Endothelial cell (in vitro differentiated cells): ENCODE measurements at places on chromosomes 16 and 17. TPM values are rescaled to one million over a fixed set of nuclear protein-coding genes. Genes with fewer than 3 reads are reported as not detected.

- H3K27me3 ChIP-seq = peaks cover 10% of the 10 kb centered on the region
- H3K4me3 ChIP-seq = peak overlapping the region; percentile 88
- H3K4me1 ChIP-seq = peaks cover 52% of the 10 kb centered on the region
- DNase-seq = no peak
- peak overlapping the region; percentile 84 for H3K27ac ChIP-seq
- H3K36me3 ChIP-seq = peaks cover 17% of the 10 kb centered on the region
These were observed 7.6 kb downstream of the PRR29 start for GRCh38 chr17:64005734-64006167.

GRCh38 chr17:13002761-13003453 is 14.9 kb downstream of the ELAC2 start:
- no peak overlapping the region for H3K4me3 ChIP-seq
- H3K36me3 ChIP-seq = peaks cover 10% of the 10 kb centered on the region
- H3K27ac ChIP-seq = no peak overlapping the region
- peak; percentile 75 for DNase-seq
- no peaks in the 10 kb centered on the region for H3K27me3 ChIP-seq
- H3K4me1 ChIP-seq = no peaks in the 10 kb centered on the region

- peak overlapping the region; percentile 64 for H3K27ac ChIP-seq
- DNase-seq = no peak
- no peak overlapping the region for H3K4me3 ChIP-seq
- H3K36me3 ChIP-seq = peaks cover 15% of the 10 kb centered on the region
- peaks cover 10% of the 10 kb centered on the region for H3K4me1 ChIP-seq
These were observed 5.2 kb downstream of the NAGLU start for GRCh38 chr17:42541041-42541833.

Gene CARHSP1
- total RNA-seq = 127 TPM

- no peaks in the 10 kb centered on the region for H3K4me1 ChIP-seq
- no peaks in the 10 kb centered on the region for H3K36me3 ChIP-seq
- no peak overlapping the region for H3K4me3 ChIP-seq
- peak; percentile 96 for DNase-seq
- peaks cover 2% of the 10 kb centered on the region for H3K27me3 ChIP-seq
- H3K27ac ChIP-seq = no peak overlapping the region
These were observed 43.2 kb downstream of the C16orf82 start for GRCh38 chr16:27109666-27110523.

DNA sequence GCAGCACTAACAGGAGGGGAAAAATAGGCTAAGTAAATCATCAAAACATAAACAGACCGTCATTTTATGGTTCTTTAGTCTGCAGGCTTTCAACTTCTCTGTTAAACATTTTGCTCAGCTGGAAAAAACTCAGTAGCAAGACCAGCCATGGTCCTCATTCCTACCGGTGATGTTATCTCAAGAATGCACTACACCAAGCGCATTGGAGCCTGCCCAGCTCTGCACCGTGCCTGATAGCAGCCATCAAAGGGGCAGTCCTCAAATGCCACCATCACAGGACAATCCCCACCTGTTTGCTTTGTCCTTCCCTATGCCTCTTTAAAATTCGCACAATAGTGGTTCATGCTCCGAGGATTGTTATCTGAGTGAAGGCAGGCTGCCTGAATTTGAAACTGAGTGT is 181.5 kb upstream of the MON1B start:
- H3K27ac ChIP-seq = no peak overlapping the region
- H3K36me3 ChIP-seq = no peaks in the 10 kb centered on the region
- H3K27me3 ChIP-seq = peaks cover 4% of the 10 kb centered on the region

Gene NATD1
- total RNA-seq = 30.3 TPM

- peaks cover 19% of the 10 kb centered on the region for H3K4me1 ChIP-seq
- peak; percentile 81 for DNase-seq
- H3K4me3 ChIP-seq = peak overlapping the region; percentile 56
- peaks cover 5% of the 10 kb centered on the region for H3K27me3 ChIP-seq
- peaks cover 24% of the 10 kb centered on the region for H3K36me3 ChIP-seq
These were observed 5.4 kb upstream of the ZNF213 start for GRCh38 chr16:3129137-3130131.

Gene MAP2K6
- 30.5 TPM for total RNA-seq

- peaks cover 8% of the 10 kb centered on the region for H3K27me3 ChIP-seq
- DNase-seq = no peak
- H3K4me1 ChIP-seq = peaks cover 19% of the 10 kb centered on the region
These were observed 21.2 kb downstream of the ATP6V0D1 start for GRCh38 chr16:67459861-67460150.

DNA sequence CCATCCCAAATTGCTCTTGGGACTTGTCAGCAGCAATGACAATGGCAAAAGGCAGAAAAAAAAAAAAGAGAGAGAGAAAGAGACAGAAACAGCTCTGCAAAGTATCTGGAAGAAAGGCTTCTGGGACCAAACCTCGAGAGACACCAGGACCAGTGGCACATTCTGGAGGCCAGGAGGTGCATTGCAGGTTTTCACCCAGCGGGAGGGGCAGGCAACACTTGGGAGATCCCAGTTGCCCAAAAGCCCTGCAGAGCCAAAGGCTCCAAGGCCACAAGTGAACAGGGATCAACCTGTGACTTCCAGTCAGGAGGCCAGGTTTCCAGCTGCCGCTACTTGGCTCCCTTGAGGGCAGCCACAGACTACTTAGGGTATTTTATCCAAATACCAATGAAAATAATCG is 110.8 kb upstream of the CDH5 start:
- H3K4me3 ChIP-seq = no peak overlapping the region
- no peaks in the 10 kb centered on the region for H3K36me3 ChIP-seq
- DNase-seq = no peak
- H3K27me3 ChIP-seq = peaks cover 2% of the 10 kb centered on the region

DNA sequence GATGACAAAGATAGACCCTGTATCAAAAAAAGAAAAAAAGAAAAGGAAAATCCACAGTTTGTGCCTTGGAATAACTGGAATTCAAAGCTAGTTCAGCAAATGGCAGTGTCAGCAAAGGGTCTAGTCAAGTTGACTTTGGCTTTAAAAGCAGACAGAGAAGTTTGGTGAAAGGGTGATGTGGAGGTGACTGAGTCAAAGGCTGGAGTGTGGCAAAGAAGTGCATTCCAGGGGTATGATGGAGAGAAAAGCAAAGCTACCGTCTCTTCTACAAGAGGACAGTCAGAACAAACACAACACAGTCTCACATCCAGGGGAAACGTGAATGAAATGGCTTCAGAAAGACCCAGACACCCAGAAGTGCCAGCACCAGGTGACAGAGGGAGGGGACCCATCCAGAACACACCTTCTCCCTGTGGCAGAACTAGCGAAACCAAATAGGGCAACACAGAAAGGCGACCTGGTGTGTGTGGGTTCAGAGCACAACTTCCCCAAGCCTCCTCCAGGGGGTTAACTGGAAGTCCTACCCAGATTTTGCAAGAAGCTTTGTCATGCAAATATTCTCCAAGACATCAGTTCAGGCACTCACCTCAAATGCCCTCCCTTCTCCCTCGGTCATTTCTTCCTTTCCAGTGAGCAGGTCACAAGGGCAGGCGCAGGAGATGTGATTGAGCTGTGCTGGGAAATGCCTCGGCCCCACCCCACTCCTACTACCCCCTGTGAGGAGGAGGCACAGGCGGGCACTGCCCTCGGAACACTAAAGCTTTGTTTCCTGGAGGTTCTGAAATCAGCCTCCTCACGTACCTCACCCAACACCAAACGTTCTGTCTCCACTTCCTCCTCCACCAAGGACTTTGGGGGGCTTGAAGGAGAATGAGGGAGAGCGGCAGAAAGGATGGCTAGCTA is 481.9 kb downstream of the SOX9 start:
- peaks cover 4% of the 10 kb centered on the region for H3K27me3 ChIP-seq
- DNase-seq = no peak
- no peaks in the 10 kb centered on the region for H3K4me1 ChIP-seq

- peaks cover 11% of the 10 kb centered on the region for H3K4me1 ChIP-seq
- H3K4me3 ChIP-seq = no peak overlapping the region
- DNase-seq = no peak
- H3K27ac ChIP-seq = no peak overlapping the region
- peaks cover 4% of the 10 kb centered on the region for H3K36me3 ChIP-seq
These were observed 45.5 kb downstream of the CEP112 start for GRCh38 chr17:66146394-66146793.

Gene FAM234A
- 72.3 TPM for total RNA-seq

Gene CCL7
- total RNA-seq = not detected

Gene NUP85
- 83.9 TPM for total RNA-seq

DNA sequence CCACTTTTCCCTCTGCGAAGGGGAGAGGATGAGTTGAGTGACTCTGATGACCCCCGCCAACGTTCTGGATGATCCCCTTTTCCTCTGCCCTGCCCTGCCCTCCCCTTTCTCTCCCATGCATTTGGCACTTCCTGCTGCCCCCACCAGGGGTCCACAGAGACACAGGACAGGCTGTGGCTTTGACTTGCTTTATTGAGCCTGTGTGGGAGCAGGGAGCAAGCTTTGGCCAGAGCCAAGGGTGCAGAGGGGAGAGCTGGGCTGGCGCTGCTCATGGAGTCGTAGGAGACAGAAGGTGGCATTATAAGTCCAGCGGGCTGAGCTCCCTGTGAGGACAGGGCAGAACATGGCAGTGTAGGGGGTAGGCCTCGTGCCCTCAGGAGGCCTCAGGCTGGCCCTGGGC is 1.6 kb downstream of the PPY start:
- peak; percentile 76 for DNase-seq
- H3K27me3 ChIP-seq = peaks cover 7% of the 10 kb centered on the region
- no peak overlapping the region for H3K27ac ChIP-seq

Gene TBC1D26
- 2.4 TPM for total RNA-seq

DNA sequence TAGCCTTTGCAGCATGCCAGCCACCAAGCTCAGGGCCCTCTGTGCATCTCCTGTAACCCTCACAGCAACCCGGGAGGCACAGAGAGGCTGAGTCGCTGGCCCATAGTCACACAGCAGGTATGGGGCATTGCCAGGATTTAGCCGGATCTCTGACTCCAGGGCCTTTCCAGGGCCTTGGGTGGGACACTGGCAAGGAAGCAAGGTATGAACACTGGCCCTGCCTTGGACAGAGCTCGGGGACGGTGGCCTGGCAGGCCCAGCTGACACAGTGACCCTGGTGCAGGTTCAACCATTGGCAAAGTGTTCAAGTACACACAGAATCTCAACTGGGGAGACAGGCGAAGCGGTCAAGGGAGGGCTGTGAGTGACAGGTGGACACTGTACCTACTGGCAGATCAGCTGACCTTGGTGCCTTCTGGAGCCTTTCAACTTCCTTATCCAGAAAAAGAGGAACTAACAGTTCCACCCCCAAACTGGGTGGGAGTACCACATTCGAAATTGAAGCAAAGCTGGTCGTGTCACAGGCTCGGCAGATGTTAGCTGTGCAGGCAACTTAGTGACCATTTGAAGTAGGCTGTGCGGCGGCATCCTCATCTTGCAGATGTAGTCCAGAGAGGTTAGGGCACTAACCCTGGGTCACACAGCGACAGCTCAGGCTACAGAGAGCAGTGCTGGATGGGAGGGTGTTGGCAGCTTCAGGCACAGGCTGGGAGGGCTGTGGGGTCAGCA is 287.4 kb downstream of the SEC14L1 start:
- no peak for DNase-seq
- H3K27me3 ChIP-seq = peaks cover 19% of the 10 kb centered on the region
- peaks cover 64% of the 10 kb centered on the region for H3K4me1 ChIP-seq
- H3K4me3 ChIP-seq = no peak overlapping the region
- peaks cover 4% of the 10 kb centered on the region for H3K36me3 ChIP-seq

Gene PDPK1
- total RNA-seq = 33.6 TPM

DNA sequence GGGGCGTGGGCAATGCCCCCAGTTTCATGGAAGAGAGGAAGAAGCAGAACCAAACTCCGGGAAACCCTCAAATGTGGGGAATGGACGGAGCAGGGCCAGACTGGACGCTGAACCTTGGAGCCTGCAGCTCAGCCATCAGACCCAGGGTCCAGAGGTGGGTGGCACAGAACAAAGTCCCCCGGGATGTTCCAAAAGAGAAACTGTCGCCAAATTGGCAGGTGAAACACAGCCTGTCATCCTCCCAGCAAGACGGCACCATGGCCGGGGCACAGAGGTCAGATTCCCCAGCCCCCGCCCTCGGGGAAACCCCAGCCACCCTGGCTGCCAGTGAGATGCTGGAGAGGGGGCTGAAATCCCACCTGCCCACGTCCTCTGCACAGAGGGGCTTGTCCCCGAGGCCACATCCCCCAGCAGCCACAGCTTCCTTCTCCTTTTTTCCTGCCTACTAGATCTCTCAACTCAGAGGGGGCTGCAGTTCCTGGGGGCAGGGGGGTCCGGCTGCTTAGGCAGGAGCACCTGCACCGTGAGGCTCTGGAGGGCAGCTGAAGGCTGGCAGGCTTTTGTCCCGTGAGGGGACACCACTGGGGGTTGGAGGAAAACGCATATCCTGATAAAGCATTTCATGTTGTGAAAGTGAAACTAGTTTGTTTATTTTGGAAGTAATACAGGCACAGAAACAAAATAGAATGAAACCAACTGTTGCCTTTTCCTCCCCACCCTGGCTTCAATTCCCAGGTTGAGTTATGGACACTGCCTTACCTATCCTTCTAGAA is 1.2 kb upstream of the SECTM1 start:
- peaks cover 24% of the 10 kb centered on the region for H3K27me3 ChIP-seq
- peaks cover 2% of the 10 kb centered on the region for H3K4me1 ChIP-seq
- no peak for DNase-seq
- H3K4me3 ChIP-seq = peak overlapping the region; percentile 76
- no peak overlapping the region for H3K27ac ChIP-seq

- no peak overlapping the region for H3K27ac ChIP-seq
- peaks cover 3% of the 10 kb centered on the region for H3K27me3 ChIP-seq
- peaks cover 39% of the 10 kb centered on the region for H3K4me1 ChIP-seq
- H3K36me3 ChIP-seq = no peaks in the 10 kb centered on the region
- peak; percentile 20 for DNase-seq
These were observed 823 bp downstream of the NBR1 start for GRCh38 chr17:43171586-43172487.

GRCh38 chr17:63880706-63881105 is 1.0 kb downstream of the GH2 start:
- peaks cover 4% of the 10 kb centered on the region for H3K27me3 ChIP-seq
- no peak overlapping the region for H3K27ac ChIP-seq
- no peak overlapping the region for H3K4me3 ChIP-seq
- no peak for DNase-seq

DNA sequence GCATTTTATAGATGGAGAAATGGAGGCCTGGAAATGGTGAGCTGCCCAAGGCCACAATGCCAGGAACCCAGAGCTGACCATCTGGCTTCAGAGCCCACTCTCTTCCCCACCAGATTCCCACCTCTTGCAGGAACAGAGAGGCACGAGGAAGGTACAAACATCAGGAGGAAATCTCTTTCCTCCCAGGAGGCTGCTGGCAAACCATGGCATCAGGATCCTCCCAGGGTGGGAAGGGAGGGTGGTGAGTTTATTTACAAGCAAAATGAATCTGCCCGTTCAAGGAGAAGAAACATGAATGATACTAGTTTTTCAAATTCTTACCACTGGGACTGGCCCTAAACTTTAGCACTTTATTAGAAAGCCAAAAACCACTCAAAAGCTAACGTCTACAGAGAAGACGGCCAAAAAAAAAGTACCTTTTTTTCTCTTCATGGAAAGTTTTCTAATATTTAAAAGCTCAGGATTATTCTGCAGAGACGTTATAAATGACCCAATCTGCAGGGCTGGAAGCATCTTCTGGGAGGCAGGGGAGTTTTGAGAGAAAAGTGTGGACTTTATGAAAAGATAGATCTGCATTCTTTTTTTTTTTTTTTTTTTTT is 79.1 kb downstream of the NXN start:
- no peak overlapping the region for H3K27ac ChIP-seq
- no peak overlapping the region for H3K4me3 ChIP-seq
- peaks cover 23% of the 10 kb centered on the region for H3K4me1 ChIP-seq
- H3K27me3 ChIP-seq = no peaks in the 10 kb centered on the region
- DNase-seq = peak; percentile 38
- H3K36me3 ChIP-seq = no peaks in the 10 kb centered on the region

- no peak overlapping the region for H3K4me3 ChIP-seq
- peaks cover 3% of the 10 kb centered on the region for H3K36me3 ChIP-seq
- H3K4me1 ChIP-seq = no peaks in the 10 kb centered on the region
- H3K27me3 ChIP-seq = peaks cover under 1% of the 10 kb centered on the region
- no peak overlapping the region for H3K27ac ChIP-seq
- no peak for DNase-seq
These were observed 43.6 kb upstream of the USP7 start for GRCh38 chr16:9007177-9007794.
